Lower leg skin (tissue), 4 donors: ENCODE measurements at places on chromosomes 3 and 15. TPM values are rescaled to one million over a fixed set of nuclear protein-coding genes. Genes with fewer than 3 reads are reported as not detected.

Gene PAK6
- total RNA-seq = 48.3 TPM

Gene KLHL40
- total RNA-seq = not detected

Gene CIB2
- total RNA-seq = 14.4 TPM

Gene IGSF11
- total RNA-seq = 1.8 TPM

Gene HRH1
- total RNA-seq = 6.4 TPM

Gene FANCD2OS
- total RNA-seq = not detected

Gene DLEC1
- total RNA-seq = 0.08 TPM

Gene CNTN3
- 0.15 TPM for total RNA-seq

Gene CASR
- not detected for total RNA-seq

Gene IMPG2
- total RNA-seq = 0.05 TPM

Gene KCTD6
- total RNA-seq = 10.9 TPM

Gene CAPN3
- total RNA-seq = 42.9 TPM

Gene DUOXA1
- 93.6 TPM for total RNA-seq

Gene GMPS
- 46.4 TPM for total RNA-seq

Gene ZNF385D
- 3.8 TPM for total RNA-seq

Gene TM4SF1
- 24.5 TPM for total RNA-seq

Gene CD200
- total RNA-seq = 8.2 TPM

Gene IVD
- 21.1 TPM for total RNA-seq

Gene GNAT1
- total RNA-seq = not detected

Gene CSPG4
- total RNA-seq = 28.7 TPM

Gene SNX33
- total RNA-seq = 40.5 TPM

Gene CFAP100
- total RNA-seq = not detected

Gene RBPMS2
- not detected for total RNA-seq

Gene OR4F15
- not detected for total RNA-seq

Gene DUSP7
- total RNA-seq = 54.6 TPM

Gene AADACL2
- 73.1 TPM for total RNA-seq

Gene DZIP1L
- total RNA-seq = 10.9 TPM

Gene CDC25A
- total RNA-seq = 0.45 TPM

Gene CYFIP1
- 108 TPM for total RNA-seq

Gene IQCF5
- total RNA-seq = not detected

Gene TMEM212
- not detected for total RNA-seq

Gene SLC35G2
- total RNA-seq = 2.4 TPM

Gene CLRN1
- total RNA-seq = not detected

Gene P2RY13
- total RNA-seq = 1.2 TPM
